ENCODE measurements at places on chromosomes 11 and 22. TPM values are rescaled to one million over a fixed set of nuclear protein-coding genes. Genes with fewer than 3 reads are reported as not detected.

DNA sequence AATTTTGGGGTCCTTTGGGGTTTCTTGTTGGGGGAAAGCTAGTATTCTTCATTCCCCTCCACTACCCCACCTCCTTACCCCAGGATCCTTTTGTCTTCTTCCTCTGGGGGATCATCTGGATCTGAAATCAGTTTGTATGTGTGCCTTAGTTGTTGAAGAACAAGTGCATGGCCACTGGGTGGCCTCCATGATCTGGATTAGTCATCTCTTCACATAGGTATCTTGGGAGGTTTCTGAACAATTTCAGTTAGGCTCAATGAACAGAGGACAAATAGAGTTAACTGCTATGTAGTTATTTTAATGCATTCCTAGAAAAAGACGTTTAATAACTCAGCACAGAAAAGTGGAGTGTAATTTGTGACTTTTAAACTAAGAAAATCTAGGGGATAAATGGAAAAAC lies 7.1 kb upstream of the VWA5A start:
- DNase-seq = no peak

- DNase-seq = no peak
Observed at GRCh38 chr11:71245601-71246391, 6.6 kb downstream of the SHANK2 start.

DNA sequence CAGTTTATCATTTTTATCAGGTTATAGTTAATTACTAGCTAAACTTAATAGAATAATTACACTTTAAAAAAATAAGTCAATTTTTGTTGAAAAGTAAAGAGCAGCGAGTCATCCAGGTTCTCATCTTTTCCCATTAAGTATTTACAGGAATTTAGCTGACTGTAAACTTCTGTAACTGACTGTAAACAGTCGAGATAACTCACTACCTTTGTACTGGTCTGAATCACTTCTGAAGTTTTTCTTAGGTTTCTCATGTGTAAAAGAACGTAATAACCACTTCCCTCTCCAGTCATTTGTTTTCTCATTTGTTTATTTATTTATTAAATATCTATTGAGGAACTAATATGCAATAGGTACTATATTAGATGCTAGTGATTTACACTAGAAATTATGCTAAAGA lies 270.8 kb downstream of the DYNC2H1 start:
- no peak for DNase-seq

DNA sequence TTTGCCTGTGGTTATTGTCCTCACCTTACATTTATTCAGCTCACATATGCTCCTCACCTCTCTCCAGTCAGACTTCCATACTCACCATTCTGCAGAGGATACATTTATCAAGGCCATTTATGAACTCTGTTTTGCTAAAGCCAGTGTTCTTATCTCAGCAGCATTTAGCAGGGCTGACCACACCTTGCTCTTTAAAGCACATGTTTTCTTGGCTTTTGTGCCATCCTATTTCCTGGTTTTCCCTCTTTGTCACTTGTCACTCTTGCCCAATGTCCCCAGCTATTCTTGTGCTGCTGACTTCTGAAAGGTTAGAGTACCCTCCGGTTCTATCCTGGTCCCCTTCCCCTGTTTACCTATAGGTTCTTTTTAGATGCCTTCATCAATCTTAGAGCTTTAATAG lies 446.6 kb downstream of the NELL1 start:
- no peak for DNase-seq

The CTSF gene
- total RNA-seq = 59.2 TPM

- DNase-seq = no peak
Observed at GRCh38 chr22:40898850-40899357, 37.0 kb upstream of the DNAJB7 start.

DNA sequence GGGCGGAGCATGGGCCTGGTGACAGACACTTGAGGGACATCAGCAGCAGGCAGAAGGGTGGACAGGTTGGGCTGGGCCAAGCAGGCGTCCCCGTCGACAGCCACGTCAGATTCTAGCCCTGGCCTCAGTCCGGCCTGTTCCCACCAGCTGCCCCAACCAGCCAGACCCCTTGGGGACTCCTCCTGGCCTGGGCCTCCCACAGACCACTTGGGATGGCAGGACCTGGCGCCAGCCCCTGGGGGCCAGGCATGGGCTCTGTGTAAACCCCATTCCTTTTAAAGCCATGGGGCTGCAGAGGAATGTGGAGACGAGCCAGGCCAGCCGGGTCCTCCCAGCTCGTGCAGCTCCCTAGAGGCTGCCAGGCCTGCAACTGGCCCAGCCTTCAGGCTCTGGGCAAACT lies 4.7 kb upstream of the SUSD2 start:
- DNase-seq = no peak

- DNase-seq = no peak
Observed at GRCh38 chr22:46969491-46969890, 207.0 kb downstream of the TBC1D22A start.

DNA sequence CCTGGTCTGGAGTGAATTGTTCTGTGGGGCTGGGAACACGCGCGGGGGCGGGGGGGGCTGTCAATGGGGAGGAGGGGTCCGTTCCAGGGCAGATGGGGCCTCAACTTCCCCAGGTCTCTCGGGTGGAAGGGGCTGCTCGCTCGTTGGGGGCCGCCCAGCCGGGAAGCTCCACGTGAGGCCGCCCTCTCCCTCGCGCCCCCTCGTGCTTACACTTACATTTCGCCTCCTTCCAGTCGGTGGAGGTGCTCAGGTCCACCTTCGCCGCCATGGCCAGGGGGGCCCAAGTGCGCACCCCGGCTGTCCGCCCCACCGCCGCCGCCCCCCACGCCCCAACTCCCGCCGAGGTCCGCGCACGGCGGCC lies 452 bp downstream of the MACROD1 start:
- no peak for DNase-seq

GRCh38 chr11:129453293-129453721 lies 77.7 kb downstream of the BARX2 start:
- DNase-seq = no peak

The ABCG4 gene
- 0.11 TPM for total RNA-seq

The GRAP2 gene
- total RNA-seq = not detected
